ENCODE measurements at places on chromosomes 12 and 14. TPM values are rescaled to one million over a fixed set of nuclear protein-coding genes. Genes with fewer than 3 reads are reported as not detected.

OR6C2 gene
- not detected for total RNA-seq

KCNC2 gene
- total RNA-seq, result not detected

LRRC10 gene
- total RNA-seq, result not detected

GLI1 gene
- total RNA-seq, result 174 TPM

NTF3 gene
- 15.5 TPM for total RNA-seq

KITLG gene
- total RNA-seq, result 14.5 TPM

PLA2G1B gene
- total RNA-seq, result not detected

CCDC198 gene
- total RNA-seq, result 0.25 TPM

DNA sequence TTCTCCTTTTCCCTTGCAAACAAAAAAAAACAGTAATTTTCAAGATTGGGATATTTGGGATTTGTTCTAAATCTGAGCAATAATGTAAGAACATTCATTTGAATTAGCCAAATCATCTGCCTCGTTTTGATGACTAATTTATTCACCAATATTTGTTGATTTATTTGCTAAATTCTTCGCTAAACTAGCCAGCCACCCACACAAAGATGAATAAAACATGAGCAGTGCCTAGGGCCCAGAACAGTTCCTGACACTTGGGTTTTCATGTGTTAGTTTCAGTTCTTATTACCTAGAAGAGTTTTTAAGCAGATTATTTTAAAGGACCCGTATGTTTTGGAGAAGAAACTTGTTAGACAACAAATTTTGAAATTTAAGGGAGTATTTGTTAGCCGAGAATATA lies 1.4 kb downstream of the ETNK1 start:
- peak overlapping the region; percentile 87 for H3K4me3 ChIP-seq
- DNase-seq, result peak; percentile 23
- H3K27me3 ChIP-seq, result no peaks in the 10 kb centered on the region
- peak overlapping the region; percentile 95 for H3K27ac ChIP-seq

- no peak overlapping the region for H3K27ac ChIP-seq
- no peaks in the 10 kb centered on the region for H3K4me1 ChIP-seq
- no peak for DNase-seq
- no peak overlapping the region for H3K4me3 ChIP-seq
- no peaks in the 10 kb centered on the region for H3K27me3 ChIP-seq
These were observed 87.6 kb upstream of the PRB2 start for GRCh38 chr12:11482955-11483354.

- no peaks in the 10 kb centered on the region for H3K4me1 ChIP-seq
- no peak overlapping the region for H3K4me3 ChIP-seq
- H3K27me3 ChIP-seq, result peaks cover 37% of the 10 kb centered on the region
These were observed 112.2 kb upstream of the FKBP4 start for GRCh38 chr12:2682296-2683251.

DNA sequence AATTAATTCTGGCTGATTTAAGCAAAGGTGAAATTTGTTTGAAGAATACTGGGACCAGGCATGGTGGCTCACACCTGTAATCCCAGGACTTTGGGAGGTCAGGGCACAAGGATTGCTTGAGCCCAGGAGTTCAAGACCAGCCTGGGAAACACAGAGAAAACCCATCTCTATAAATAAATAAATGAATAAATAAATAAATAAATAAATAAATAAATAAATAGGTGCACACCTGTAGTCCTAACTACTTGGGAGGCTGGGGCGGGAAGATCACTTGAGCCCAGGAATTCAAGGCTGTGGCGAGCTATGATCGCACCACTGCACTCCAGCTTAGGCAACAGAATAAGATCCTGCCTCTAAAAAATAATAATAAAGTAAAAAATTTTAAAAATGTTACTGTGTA lies 4.4 kb upstream of the C14orf39 start:
- no peaks in the 10 kb centered on the region for H3K27me3 ChIP-seq
- H3K27ac ChIP-seq, result no peak overlapping the region
- DNase-seq, result no peak
- no peak overlapping the region for H3K4me3 ChIP-seq
- H3K4me1 ChIP-seq, result no peaks in the 10 kb centered on the region

DNA sequence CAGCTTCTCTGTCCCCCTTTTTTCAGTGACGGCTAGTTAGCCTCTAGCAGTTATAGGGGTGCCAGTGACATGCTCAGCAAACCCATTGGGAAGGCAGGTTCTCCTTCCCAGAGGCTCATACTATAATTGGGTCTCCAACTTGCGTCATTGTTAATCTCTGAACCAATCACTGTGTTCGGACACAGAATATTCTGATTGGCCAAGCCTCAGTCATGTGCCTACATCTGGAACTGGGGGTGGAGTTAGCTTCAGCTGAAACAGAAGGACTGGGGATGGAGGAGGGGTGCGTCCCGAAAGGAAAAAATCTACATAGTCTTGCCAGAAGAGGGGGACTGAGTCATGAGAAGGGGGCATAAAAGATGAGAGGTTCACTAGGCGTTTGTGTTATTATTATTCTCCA lies 165.6 kb downstream of the SUDS3 start:
- H3K27me3 ChIP-seq, result no peaks in the 10 kb centered on the region
- H3K27ac ChIP-seq, result no peak overlapping the region
- no peaks in the 10 kb centered on the region for H3K4me1 ChIP-seq

DNA sequence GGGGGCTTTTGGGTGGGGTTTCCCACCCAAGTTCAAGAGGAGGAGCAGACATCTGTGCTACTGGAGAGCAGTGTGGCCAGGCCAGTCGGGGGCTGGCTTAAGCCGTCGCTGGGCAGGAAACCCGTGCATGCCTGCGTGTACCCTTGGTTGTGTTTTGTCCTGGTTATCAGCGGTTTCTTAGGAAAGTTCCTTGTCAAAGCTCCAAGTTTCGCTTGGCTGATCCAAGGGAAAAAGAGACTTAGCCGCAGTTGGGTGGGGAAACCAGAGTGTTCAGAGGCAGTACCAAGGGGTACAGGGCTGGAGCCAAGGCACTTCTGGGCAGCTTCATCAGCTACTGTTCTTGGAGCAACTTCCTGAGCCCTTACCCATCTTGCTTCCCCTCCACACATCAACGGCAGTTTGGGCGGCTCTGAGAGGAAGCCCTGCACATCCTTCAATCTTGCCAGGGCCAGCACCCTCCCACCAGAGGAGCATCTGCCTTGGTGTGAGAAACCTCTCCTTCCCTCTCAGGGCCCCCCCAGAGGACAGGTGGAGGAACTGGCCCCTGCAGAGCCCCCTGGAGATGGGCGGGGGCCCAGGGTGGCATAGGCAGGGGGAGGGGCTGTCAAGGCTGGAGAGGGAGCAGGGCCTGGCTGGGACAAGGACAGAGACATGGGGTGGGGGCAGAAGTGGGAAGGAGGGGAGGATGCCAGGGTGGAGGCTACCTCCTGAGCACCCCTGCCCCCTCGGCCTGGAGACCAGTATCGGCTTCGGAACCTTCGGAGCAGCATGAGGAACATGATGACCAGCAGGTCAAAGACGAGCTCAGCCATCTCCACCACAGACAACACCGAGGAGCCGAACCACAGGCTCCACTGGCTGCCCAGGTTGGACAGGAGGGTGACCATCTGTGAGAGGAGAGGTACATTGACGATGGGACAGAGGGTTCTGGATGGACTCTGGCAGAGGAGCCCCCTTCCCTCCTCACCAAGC lies 5.8 kb upstream of the TNFRSF1A start:
- H3K4me1 ChIP-seq, result peaks cover 11% of the 10 kb centered on the region
- no peak overlapping the region for H3K4me3 ChIP-seq
- H3K27ac ChIP-seq, result no peak overlapping the region
- no peaks in the 10 kb centered on the region for H3K27me3 ChIP-seq

GRCh38 chr12:122125452-122126341 lies 47.1 kb downstream of the MLXIP start:
- H3K4me3 ChIP-seq, result no peak overlapping the region
- no peaks in the 10 kb centered on the region for H3K4me1 ChIP-seq
- H3K27me3 ChIP-seq, result no peaks in the 10 kb centered on the region
- no peak for DNase-seq

- no peaks in the 10 kb centered on the region for H3K36me3 ChIP-seq
- no peak for DNase-seq
These were observed 504.9 kb downstream of the DIO2 start for GRCh38 chr14:79706382-79706781.

DNA sequence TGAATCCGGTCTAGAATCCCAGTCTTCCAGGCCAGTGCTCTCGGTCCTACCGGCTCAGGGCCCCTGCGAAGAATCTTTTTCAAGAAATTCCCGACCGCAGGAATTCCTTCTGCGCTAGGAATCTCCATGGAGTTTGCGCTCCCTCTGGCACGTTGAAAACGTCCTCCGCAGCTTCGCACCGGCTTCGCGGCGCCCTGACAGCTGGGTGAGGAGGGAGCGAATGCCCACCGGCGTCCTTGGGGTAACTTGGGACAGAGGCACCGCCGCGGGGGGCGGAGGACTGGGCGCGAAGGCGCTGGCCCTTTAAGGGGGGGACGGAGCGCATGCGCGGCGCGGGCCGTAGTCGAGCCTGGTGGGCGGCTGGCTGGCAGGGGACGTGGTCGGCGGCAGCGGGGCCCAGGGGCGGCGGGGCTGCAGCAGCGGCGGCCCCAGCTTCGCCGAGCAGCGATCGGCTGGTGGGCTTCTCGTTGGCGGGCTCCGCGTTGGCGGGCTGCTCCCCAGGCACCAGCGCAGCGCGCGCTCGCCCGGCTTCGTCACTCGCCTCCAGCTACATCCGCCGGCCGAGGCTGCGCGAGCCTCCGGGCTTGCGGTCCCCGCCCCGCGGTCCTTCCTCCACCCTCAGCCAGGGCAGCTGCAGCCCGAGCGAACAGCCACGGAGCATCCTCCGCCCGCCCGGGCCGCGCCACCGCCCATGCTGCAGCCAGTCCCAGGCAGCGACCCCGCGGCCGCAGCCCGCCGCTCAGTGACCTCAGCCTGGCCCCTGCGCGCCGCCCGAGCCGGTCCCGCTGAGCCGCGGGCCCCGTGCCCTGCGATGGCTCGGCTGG lies at the start of gene VASH1:
Gene VASH1 (plus strand): TSS at position 333 of the 824 bp plus-strand sequence. CDS start 1,354 bp downstream, outside the sequence.
- H3K27ac ChIP-seq, result peak within 1 kb of the TSS; percentile 52
- no peaks in the 10 kb centered on the region for H3K27me3 ChIP-seq
- DNase-seq, result peak; percentile 79
- no peaks in the 10 kb centered on the region for H3K36me3 ChIP-seq
- H3K4me3 ChIP-seq, result peak within 1 kb of the TSS; percentile 72
- peaks cover 5% of the 10 kb centered on the region for H3K4me1 ChIP-seq

DNA sequence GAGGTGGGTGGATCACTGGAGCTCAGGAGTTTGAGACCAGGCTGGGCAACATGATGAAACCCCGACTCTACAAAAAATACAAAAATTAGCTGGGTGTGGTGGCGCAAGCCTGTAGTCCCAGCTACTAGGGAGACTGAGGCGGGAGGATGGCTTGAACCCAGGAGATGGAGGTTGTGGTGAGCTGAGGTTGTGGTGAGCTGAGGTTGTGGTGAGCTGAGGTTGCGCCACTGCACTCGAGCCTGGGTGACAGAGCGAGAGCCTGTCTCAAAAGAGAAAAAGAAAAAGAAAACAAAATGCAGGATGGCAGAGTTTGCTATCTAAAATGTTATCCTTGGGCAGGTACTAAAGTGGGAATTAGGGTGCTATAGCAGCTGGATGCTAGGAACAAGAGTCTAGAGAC lies 10.8 kb upstream of the GPRC5A start:
- H3K4me3 ChIP-seq, result no peak overlapping the region
- DNase-seq, result no peak
- H3K27ac ChIP-seq, result no peak overlapping the region
- no peaks in the 10 kb centered on the region for H3K27me3 ChIP-seq
- H3K4me1 ChIP-seq, result peaks cover 12% of the 10 kb centered on the region
- no peaks in the 10 kb centered on the region for H3K36me3 ChIP-seq

DNA sequence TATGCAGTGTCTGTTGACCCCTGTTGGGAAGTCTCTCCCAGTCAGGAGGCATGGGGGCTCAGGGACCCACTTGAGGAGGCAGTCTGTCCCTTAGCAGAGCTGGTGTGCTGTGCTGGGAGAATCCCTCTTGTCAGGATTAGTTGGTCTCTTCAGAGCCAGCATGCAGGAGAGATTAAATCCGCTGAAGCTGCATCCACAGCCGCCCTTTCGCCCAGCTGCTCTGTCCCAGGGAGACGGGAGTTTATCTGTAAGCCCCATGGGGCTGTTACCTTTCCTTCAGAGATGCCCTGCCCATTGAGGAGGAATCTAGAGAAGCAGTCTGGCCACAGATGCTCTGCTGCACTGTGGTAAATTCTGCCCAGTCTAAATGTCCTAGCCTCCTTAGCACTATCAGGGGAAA lies 13.1 kb upstream of the KLRC1 start:
- no peaks in the 10 kb centered on the region for H3K27me3 ChIP-seq
- H3K4me1 ChIP-seq, result no peaks in the 10 kb centered on the region
- H3K4me3 ChIP-seq, result no peak overlapping the region
- no peak overlapping the region for H3K27ac ChIP-seq
- H3K36me3 ChIP-seq, result no peaks in the 10 kb centered on the region

DNA sequence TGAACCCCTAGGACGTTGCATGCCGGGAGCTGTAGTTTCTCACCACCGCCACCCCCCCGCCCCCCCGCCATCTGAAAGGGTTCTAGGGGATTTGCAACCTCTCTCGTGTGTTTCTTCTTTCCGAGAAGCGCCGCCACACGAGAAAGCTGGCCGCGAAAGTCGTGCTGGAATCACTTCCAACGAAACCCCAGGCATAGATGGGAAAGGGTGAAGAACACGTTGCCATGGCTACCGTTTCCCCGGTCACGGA lies 501 bp upstream of the HSP90B1 start:
- peak overlapping the region; percentile 92 for H3K4me3 ChIP-seq
- H3K36me3 ChIP-seq, result peaks cover 35% of the 10 kb centered on the region
- H3K27me3 ChIP-seq, result no peaks in the 10 kb centered on the region
- peak overlapping the region; percentile 49 for H3K27ac ChIP-seq
- H3K4me1 ChIP-seq, result peaks cover 17% of the 10 kb centered on the region
- DNase-seq, result no peak

GRCh38 chr14:47300796-47301195 lies 374.6 kb downstream of the MDGA2 start:
- H3K27ac ChIP-seq, result no peak overlapping the region
- H3K36me3 ChIP-seq, result no peaks in the 10 kb centered on the region
- peaks cover 7% of the 10 kb centered on the region for H3K4me1 ChIP-seq

GRCh38 chr14:42624980-42625761 lies 1018.5 kb downstream of the LRFN5 start:
- no peak for DNase-seq
- no peaks in the 10 kb centered on the region for H3K4me1 ChIP-seq
- H3K36me3 ChIP-seq, result no peaks in the 10 kb centered on the region

All from SJCRH30 (cell line).